OCI-LY7 (cell line): ENCODE measurements at places on chromosomes 11 and 22.

- no peak for DNase-seq
Measured at GRCh38 chr22:20378110-20378509, 15.8 kb upstream of the ZNF74 start.

GRCh38 chr11:45459491-45459890 lies 173.3 kb upstream of the SYT13 start:
- no peak for DNase-seq

- no peak for DNase-seq
Measured at GRCh38 chr11:70594606-70595005, 196.3 kb downstream of the CTTN start.

GRCh38 chr11:123186286-123186685 lies 8.8 kb downstream of the CLMP start:
- no peak for DNase-seq

DNA sequence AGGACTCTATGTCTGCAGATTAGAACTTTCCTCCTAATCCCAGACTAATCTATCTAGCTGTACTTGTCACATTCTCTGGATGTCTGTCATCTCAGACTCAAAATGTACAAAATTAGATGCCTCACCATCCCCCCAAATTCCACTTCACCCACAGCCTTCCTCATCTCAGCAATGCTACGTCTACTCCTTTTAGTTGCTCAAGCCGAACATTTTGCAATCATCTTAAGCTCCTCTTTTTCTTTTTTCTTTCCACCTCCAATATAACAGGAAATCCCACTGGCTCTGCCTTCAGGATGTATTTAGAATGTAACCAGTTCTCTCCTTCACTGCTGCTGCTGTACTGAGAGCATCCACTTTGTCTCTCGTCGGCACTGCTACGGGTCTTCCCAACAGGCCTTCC lies 1091.8 kb downstream of the TBC1D22A start:
- no peak for DNase-seq

DNA sequence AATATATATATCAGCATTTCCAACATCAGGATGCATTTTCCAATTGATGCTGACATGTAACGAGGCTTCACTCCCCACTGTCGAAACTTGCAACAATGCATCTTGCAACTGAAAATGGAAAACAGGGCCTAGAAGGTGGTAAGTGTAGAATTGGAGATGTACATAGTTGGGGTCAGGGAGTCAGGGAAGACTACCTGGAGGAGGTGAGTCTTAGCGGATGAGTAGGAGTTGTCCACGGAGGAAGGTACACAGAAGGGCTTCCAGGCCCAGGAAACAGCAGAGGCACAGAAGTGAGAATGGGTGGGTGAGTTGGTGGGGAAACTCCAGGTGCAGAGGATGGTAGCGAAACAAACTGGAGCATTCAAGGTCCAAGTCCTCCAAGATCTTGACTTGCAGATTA lies 2.0 kb upstream of the GRK2 start:
- DNase-seq, result no peak

DNA sequence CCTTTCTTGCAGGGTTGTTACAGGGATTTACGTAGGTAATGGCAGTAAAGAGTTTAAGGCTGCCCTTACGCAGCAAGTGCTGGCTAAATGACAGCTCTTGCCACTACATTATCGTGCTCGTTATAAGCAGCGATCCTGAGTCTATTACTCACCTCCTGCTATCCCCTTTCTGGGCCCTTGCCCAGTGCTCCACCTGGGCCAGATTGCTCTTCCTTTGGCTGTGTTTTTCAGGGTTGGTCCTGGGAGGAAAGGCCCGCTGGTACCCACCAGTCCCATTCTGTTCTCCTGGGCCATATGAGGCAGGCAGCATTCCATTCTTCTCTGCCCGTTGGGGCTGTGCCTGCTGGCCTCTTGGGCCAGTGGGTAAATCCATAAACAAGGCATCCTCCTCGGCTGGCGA lies 87.5 kb downstream of the C11orf58 start:
- no peak for DNase-seq

DNA sequence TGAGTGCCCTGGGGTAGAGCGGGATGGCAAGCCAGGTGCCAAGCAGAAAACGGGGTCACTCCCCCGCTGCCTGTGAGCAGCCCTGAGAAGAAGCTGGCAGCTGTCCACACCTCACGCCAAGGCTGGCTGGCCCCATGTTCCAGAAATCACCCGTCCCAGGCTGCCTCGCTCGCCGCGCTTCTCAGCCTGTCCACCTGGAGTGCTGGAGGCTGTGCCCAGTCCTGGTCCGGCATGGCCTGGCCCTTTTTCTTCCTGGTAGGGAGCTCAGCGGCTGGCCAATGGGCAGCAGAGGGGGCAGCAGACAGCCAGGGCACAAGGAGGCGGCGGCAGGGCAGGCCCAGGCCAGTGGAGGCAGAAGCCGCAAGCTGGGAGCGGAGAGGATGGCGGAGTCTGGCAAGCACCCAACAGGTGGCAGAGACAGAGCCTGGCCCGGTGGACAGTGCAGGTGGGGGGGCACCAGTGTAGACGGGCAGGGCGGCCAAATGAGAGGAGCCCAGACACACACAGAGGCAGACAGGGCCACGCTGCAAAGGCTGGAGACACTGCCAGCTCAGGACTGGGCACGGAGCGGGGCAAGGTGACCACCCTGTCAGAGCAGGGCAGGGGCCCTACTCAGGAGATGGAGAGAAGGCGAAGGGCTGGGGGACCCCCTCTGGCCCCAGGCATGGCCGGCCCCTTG lies 37.2 kb upstream of the TH start:
- DNase-seq, result no peak

DNA sequence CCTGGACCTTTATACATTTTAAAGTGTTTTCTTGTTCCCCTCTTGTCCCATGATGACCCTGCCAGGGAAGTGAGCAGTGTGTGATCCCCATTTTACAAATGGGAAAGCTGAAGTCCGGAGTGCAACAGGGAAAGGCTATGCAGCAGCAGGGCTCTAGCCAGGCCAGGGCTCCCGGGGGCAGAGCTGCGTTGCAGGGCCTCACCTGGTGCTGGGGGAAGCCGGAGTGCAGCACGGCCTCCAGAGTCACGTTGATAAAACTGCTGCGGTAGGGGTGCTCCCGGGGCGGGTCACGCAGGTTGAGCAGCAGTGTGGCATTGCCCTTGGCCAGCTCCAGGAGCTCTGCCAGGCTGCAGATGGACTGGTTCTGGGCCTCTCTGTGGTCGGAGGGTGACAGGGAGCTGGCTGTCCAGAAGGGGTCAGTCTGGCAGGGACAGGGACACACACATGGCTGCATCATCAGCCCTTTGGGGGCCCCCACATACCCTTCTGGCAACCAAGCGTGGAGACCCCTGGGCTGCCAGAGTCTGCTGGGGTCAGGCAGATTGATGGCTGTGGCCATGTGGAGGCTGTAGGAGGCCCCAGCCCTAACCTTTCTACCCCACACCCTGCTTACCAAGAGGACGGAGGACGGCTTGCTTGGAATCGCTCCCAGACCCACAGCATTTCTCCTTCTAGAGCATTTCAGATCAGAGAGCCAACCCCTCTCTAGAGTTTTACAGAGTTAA lies 9.3 kb upstream of the KLHL35 start:
- no peak for DNase-seq
